ENCODE measurements at places on chromosomes 3 and 15.
A peak's percentile ranks its signal among the peaks of the same experiment; 100 is the strongest.

DNA sequence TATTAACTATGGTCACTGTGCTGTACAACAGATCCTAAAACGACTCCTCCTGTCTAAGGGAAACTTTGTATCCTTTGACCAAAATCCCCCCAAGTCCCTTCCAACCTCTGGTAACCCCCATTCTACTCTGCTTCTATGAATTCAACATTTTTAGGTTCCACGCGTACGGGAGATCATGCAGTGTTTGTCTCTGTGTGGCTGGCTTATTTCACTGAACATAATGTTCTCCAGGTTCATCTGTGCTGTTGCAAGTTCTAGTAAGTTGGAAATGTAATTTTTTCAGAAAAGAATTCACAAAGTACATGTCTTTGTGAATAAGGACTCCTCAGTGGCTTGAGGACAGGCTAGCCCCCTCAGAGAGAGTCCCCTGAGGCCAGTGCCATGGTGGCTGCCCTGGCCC lies 66.1 kb downstream of the ATP10A start:
- DNase-seq = no peak

DNA sequence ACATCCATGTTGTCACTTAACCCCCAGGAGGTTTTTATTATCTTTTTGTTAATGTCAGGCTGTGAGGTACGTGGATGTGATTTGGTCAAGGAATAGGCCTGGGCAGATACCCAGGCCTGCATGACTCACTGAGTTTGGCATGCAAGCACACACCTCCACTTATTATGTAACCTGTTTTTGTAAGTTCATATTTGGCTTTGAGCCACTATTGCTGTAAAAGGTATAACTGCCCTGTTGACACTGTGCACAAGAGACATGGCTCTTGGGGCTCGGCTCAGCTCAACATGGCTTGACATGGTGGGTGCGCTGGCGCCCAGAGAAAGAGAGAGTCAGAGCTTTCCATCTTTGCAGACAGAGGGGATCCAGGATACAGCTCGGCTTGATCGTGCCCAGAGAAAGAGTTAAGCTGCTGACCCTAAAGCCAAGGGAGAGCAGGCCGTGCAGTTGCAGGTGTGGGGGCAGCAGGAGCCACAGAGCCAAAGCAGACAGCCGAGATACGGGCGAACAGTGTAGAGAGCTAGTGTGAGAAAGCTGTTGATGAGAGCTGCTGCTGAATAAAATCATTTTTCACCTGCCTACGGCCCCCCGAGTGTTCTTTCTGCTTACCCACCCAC lies 67.9 kb upstream of the UNC13C start:
- no peak for DNase-seq

DNA sequence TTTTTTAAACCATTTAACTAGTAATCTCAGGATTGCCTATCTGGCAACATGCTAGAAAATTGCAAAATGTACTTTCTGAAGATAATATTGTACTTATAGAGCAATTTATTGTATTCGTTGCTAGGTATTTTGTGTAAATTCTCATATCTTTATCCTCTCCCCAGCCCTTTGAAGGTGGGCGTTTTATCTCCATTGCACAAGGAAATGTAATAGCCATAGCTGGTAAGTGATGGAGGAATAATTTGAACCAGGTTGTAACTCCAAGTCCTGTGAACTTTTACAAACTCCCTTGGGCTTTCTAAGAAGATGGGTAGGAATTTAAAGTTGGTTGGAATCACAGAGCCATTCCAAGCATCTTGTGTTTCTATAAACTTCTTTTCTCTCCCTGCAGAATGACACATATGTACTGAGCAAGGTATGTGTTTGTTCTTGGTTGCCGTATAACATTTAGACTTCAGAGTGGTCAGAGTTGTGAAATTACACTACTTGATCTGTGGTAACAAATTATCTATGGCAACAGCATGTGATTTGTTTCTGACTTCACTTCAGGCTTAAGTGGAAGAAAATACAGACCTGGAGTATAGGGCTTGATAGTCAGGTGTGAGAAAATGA lies 170.9 kb downstream of the AKAP13 start:
- no peak for DNase-seq

DNA sequence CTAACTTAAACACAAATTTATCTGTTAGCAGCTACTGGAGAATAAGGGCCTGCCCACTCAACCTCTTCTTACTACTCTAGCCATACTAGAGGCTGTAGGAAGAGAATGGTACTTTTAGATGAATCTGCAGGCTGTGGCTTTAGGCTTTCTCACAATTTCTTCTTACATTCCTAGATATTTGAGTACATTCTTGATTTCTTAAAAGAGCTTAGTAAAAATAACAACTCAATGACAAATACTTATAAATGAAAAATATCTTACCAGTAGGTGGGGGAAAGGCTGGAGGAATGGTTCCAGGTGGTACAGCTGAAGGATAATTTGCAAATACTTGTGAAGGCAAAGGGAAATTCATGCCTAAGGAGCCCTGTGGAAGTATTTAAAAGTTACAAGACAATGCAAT lies 92.9 kb upstream of the GK5 start:
- DNase-seq = no peak

DNA sequence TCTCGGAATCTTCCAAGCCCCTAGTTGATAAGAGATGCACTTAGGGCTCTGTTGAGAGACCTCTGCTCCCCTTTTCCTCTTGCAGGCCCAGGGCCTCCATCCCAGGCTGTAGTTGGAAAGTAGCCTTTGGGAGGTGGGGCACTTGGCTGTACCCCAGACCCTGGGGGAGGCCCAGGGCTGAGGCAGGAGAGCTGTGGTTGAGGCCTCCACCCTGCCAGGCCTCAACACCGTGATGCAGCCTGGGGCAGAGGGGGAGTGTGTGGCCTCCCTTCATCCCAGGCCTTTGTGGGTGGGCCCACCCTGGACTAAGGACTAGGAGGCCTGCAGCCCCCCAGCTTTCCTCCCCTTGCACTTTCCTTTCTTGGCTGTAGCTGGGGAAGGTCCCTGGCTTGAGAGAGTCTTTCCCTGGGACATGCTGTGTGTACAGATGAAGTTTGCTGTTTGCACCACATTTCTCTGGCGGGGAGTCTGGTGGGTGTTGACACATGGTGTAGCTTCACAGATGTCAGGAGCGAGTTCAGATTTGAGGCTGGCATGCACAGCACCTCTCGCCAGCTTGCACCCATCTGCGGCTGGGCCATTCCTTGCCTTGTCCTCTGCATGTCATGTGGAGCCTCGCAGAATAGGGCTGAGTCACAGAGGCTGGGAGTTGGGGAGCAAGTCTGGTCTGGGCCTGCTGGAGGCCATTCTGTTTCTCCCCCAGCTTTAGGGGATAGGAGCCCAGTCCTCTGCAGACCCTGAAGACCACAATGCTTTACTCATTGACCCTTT lies 13.7 kb downstream of the PLEKHO2 start:
- DNase-seq = no peak

DNA sequence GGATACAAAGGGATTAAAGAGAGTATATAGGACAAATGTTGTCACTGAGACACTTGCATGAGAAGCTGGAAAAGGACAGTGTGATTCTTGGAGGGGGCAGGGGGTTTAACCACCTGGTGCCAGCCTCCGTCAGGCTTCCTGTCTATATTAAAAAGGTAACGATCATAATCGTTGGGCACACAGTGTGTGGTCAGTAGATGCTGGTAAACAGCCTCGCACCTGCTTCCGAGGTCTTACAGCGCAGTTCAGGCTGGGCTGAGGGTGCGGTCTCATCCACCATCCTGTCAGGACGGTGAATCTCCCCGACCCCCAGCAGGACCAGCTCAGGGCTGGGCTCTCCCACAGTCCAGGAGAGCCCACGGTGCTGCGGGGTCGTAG lies 47.7 kb upstream of the SMAD6 start:
- no peak for DNase-seq

GRCh38 chr3:46901061-46901460 lies 23.5 kb downstream of the PTH1R start:
- no peak for DNase-seq

- no peak for DNase-seq
Measured at GRCh38 chr3:88132894-88133293, 16.9 kb upstream of the C3orf38 start.

DNA sequence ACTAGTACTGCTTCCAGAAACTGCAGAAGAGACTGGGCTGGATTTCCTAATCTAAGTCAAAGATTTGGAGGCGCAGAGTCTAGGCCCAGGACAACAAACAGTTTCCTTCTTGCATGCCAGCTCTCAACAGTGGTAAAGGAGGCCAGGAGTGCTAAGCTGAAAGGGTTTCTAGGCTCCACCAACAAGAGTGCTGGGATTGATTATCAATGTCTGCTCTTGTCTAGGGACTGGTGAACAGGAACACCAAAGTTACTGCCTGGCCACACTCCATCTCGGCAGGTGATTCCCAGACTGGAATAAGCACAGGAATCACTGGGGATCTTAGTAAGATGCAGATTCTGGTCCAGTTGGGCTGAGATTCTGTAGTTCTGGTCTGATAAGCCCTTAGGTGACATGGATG lies 22.8 kb upstream of the FGD5 start:
- DNase-seq = no peak

DNA sequence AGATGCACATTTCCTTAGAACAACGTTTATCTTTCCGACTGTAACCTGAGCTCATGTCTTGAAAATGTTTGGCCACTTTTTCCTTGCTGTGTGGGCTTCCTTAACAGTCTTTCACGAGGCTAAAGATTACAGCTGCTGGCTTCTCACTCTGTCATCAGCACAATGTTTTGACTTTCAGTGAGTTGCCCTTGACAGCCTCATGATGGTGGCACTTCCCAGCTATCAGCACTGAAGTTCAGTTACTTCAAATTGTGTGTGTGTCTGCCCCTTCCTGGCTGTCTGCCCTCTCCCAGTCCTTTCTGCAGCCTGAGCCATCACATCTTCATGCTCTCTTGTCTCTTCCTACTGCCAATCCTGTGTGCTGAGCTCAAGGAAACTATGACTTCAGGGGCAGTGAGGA lies 152.2 kb downstream of the NTRK3 start:
- DNase-seq = no peak

- no peak for DNase-seq
Measured at GRCh38 chr3:113496924-113497323, 18.0 kb downstream of the SPICE1 start.

GRCh38 chr3:4399476-4399875 lies 67.6 kb downstream of the SUMF1 start:
- DNase-seq = no peak

GRCh38 chr3:4712109-4712508 lies 219.0 kb downstream of the ITPR1 start:
- DNase-seq = no peak

DNA sequence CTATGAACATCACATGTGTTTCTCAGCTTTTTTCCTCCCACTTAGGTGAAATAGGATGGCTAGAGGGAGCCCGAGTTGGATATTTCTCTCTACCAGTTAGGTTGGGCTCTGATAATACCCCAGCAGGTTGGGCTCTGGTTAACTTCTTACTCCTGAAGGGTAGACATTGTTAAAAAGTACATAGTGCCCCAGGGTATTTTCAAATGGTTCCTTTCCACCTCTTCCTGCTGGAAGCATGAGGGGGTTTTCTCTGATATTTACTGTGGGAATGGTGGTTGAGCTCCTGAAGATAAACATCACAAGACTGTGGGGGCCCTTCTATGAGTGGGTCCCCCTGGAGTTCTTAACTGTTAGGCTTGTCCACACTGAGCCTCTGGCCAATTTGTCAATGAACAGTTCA lies 36.1 kb upstream of the SPESP1 start:
- no peak for DNase-seq

GRCh38 chr3:111763001-111763471 lies 96.0 kb upstream of the PHLDB2 start:
- no peak for DNase-seq

DNA sequence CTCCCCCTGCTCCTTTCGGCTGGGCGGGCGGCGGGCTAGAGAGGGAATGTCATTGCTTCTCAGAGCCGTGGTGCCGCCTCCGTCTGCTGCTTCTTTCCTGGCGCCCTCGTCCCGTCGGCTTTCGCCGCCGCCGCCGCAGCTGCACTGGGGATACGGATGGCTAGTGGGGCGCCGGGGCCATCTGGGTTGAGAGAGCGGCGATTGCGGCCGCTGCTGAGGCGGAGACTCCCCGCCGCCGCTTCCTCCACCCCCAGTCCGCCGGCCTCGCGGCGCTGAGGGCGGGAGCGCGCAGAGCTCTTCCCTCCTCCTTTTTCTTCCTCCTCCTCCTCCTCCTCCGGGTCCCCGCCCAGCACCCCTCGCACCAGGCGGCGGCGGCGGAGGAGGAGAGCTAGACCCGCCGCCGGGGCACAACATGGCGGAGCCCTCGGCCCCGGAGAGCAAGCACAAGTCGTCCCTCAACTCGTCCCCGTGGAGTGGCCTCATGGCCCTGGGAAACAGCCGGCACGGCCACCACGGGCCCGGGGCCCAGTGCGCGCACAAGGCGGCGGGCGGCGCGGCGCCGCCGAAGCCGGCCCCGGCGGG lies at the start of gene STT3B:
Gene STT3B (plus strand): TSS at position 339 of the 582 bp plus-strand sequence. CDS start 74 bp downstream, at position 413.
- DNase-seq = peak; percentile 74

DNA sequence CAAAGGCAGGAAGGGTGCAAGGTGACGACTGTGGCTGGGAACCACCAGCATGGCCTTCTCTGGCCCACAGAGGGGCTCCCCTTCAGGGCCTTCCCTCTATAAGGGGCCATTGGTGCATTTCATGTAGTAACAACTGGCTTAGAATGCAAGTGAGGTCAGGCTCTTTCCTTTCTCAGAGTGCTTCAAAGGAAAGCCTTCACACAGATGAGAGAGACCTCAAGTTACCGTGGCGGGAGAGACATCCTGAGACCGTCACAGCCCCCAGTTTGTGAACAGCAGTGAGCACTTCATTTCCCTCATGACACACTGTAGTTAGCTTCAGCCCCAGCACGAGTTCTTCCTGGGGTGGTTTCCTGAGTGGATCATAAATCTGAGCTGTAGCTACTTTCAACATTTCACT lies 96.6 kb upstream of the LIMD1 start:
- DNase-seq = no peak

GRCh38 chr3:21331321-21331720 lies 419.7 kb downstream of the ZNF385D start:
- no peak for DNase-seq

- DNase-seq = no peak
Measured at GRCh38 chr3:60186359-60186758, 1064.9 kb downstream of the FHIT start.

DNA sequence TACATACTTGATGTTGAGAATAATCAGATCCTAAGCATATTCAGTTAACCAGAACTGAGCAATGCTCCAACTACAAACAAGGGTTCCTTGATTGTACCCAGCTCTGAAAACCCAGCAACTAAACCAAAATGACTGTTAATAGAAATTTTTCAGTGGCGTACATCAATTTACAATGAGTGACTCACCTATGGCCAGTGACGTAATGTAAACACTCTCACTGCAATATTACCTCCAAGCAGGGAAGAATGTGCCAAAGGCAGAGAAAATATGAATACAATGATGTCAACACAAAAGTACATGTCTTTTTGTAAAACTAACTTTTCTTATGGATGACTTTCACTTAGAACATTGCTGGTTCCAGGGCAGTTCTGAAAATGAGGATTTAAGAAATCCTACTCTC lies 611.3 kb downstream of the EDEM1 start:
- DNase-seq = no peak

GRCh38 chr3:171429635-171430034 lies 30.6 kb downstream of the TNIK start:
- DNase-seq = no peak
